ENCODE measurements at places on chromosomes 2 and 18.

DNA sequence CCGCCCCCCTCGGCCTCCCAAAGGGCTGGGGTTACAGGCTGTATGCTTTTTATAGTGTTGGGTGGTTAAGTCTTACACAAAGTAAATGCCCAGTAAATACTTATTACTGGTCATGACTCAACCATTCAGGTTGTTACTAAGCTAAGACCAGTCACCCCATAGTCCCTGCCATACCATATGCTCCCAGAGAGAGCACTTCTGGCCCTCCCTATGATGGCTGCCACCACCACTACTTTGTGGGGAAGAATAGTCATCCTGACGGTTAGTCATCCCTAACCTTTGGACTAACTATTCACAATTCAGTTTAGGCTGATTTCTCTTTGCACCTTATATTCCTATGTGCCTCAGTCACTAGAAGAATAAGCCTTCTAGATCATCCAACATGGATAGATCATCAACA, 42.0 kb upstream of the MSH2 start:
- no peak for DNase-seq

DNA sequence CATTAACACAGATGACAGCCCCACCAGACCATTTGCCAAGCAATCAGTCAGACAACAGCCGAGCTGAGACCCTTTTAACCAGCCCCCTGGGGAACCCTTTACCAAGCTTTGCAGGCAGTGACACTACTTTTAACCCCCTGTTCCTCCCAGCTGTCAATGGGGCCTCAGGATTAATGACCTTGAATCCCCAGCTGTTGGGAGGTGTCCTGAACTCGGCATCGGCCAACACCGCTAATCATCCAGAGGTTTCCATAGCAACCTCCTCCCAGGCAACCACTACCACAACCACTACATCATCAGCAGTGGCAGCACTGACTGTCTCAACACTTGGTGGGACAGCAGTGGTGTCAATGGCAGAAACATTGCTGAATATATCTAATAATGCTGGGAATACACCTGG, 160.9 kb upstream of the EPC2 start:
- DNase-seq: no peak

DNA sequence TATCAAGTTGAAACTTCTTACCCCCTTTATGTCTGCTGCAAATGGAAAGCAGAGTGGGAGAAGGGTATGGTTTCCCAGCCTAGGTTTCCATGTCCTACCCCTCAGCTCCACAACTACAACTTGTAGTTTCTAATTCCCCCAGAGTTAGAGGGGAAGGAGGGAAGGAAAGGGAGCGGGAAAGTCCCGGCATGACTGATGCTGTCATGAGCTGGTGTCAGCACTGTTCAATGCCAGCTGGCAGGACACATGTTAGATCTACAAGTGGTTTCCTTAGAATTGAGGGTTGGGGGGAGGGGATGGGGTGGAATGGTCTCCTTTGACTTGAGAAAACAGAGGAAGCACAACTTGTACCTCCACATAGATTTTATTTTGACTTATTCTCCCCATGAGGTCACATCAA, 194.0 kb downstream of the MBD2 start:
- DNase-seq: no peak

- DNase-seq: no peak
Measured at GRCh38 chr2:20630967-20631366, 19.9 kb downstream of the HS1BP3 start.

DNA sequence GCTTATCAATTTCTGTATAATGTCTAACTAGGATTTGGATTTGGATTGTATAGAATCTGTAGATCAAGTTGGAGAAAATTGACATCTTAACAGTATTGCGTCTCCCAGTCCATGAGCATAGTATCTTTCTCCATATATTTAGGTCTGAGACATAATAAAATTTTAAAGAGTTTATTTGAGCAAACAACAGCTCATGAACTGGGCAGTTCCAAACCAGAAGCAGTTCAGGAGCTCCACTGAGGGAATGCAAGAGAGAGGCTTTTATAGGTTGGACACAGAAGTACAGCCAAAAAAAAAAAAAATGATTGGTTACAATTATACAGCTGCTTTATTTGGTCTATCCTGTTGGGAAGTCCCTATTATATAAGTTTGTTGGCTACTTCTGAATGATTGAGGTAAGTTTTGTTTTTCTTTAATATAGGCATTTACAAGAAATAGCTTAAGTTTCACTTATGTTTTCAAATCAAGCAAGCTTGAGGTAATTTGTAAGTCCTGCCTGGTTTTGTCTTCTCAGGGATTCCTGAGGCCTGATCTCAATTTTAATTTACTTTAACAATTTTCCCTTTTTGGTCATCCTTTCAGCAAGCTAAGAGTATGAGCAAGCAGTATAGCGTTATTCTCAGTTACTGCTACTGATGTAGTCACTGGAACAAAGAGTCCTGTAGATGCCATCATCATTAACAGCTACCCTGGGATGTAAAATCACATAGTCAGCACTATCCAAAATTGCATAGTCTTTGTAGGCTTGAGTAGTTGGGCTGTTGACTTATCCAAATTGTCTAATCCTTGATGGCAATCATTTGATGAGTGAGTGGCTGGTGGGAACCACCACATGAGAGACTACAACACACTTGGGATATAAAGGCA, 27.5 kb upstream of the RUFY4 start:
- DNase-seq: no peak

GRCh38 chr2:162070228-162070936, 3.6 kb downstream of the DPP4 start:
- no peak for DNase-seq

DNA sequence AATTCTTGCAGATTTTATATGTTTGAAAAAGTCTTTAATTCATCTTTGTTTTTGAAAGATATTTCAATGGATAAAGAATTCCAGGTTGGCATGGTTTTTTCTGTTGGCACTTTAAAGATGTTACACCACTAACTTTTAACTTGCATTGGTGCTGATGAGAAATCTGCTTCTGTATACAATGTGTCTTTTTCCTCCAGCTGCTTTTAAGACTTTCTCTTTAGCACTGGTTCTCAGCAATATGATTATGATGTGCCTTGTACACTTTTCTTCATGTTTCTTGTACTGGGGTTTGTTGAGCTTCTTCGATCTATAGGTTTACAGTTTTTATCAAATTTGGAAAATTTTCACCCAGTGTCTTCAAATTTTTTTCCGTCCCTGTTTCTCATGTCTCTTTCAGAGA, 29.2 kb downstream of the PECR start:
- no peak for DNase-seq

- no peak for DNase-seq
Measured at GRCh38 chr2:48932667-48933066, 177.1 kb upstream of the LHCGR start.

DNA sequence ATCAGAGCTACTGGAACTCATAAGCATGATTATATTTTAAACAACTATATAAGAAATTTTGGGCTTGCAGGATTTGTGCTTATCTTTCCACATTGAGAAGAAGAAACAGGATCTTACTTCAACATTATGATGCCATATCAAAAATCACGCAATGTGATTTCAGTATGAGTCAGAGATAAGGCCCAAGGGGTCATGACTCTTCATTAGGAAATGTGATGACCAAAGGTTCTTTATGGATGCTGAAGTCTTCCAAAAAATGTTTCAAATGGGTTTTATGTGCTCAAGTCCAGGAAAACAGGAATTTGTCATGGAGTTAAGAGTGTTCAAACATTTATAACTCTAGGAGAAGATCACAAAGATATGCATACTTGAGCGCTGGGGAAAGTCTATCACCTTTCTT, 7.8 kb upstream of the SERPINB2 start:
- no peak for DNase-seq

DNA sequence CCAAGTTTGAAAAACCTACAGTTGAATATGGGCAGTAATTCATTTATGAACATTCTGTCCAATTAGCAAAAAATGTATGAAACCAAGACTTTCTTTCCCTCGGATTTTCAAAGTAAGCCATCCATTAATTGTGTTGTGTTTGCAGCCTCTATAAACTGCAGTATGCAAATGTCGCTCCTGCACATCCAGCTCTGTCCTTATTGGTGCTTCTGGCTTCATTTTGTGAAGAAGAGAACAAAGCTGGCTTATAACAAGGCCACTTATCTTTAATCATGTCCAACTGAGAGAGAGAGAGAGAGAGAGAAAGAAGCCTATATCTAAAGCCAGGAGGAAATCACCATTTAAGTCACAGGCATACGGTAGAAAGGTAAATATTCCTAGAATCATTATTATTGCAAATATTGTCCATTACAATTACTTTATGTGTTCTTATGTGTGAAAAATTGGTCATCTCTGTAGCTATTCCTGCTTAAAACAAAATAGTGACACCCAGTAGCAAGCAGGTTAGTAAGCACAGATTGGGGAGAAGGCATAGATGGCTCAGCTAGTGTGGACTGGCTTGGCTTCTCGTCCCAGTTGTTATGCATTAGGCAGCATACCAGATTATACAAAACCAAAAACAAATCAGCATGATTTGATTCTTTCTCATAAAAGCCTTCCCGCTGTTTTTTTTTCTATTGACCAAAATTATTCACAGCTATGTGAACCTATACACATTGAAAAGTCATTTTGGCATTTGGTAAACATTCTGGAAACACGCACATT, 726.4 kb upstream of the SOX11 start:
- no peak for DNase-seq

GRCh38 chr2:167264380-167264779, 376.1 kb downstream of the XIRP2 start:
- DNase-seq: no peak

DNA sequence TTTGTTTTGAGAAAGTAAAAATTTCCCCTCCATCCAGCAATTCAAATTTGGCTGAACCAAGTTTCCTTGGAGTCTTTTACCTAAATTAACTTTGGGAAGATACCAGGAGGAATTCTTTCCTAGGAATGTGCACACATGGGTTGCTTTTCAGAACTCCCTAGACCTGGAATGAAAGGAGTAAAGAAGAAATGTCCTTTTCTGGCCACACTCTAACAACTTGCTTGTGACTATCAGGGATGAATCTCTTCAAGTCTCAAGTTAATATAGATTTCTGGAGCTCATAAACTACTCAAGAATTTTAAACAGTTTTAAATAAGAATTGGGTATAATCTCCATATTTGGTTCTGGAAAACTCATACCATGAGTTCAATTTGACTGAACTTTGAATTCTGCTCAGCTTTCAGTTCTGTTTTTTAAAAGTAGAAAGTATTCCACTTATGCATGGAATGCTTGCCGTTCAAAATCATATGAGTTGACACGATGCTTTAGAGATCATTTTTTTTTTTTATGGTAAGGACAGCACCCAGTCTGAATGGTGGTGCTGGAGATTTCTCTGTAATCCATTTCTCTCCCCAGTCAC, 7.7 kb downstream of the RASGRP3 start:
- no peak for DNase-seq

- DNase-seq: no peak
Measured at GRCh38 chr2:54546518-54546917, 90.4 kb downstream of the SPTBN1 start.

DNA sequence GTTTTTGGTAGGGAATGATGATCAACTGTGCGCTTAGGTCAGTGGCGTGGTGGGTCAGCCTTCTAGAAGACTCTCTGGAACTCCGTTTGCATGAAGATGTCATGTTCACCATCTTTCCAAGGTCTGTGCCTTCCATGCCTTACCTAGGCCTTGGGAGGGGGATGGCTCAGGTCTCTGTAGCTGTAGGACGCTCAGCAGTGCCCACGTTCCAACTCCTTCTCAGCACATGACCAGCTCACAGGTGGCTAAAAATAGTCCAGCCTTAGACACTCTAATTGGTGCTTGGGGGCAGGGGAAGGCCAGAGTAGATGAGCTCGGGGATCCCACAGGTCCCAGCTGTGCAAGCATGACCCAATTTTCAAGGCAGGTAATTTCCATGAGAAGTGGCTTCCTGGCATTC, 42.3 kb upstream of the TEX51 start:
- no peak for DNase-seq

- DNase-seq: no peak
Measured at GRCh38 chr2:228927028-228928010, 343.8 kb downstream of the PID1 start.

- no peak for DNase-seq
Measured at GRCh38 chr2:238380336-238380735, 46.4 kb upstream of the ASB1 start.

DNA sequence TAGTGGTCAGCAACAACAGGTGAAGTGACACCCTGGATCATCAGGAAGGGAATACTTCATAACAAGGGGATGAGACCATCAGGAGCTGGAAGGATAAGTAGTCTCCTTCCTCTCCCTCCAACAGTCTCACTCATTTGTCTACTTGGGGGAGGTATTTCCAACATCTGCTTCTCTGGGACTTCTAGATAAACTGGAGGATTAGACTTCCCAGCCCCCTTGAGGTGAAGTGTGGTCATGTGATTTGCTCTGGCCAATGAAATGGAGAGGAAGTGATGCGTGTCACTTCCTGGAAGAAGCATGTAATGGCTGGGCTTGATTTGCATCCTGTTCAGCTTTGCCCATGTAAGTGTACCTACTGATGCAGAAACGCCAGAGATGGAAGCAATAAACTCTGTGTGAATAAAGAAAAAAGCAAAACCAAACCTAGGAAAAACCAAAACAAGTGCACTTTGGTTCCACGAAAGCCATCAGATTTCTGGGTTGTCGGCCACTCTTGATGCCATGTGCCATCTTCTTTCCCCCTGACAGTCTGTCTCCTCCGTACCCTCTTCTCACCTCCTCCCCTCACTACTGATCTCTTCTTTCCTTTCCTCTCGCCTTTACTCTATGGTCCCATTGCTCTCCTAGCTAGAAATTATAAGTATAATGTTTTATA, 76.1 kb upstream of the DNMT3A start:
- DNase-seq: no peak

- DNase-seq: no peak
Measured at GRCh38 chr2:102301867-102302362, 9.4 kb upstream of the IL1RL1 start.

DNA sequence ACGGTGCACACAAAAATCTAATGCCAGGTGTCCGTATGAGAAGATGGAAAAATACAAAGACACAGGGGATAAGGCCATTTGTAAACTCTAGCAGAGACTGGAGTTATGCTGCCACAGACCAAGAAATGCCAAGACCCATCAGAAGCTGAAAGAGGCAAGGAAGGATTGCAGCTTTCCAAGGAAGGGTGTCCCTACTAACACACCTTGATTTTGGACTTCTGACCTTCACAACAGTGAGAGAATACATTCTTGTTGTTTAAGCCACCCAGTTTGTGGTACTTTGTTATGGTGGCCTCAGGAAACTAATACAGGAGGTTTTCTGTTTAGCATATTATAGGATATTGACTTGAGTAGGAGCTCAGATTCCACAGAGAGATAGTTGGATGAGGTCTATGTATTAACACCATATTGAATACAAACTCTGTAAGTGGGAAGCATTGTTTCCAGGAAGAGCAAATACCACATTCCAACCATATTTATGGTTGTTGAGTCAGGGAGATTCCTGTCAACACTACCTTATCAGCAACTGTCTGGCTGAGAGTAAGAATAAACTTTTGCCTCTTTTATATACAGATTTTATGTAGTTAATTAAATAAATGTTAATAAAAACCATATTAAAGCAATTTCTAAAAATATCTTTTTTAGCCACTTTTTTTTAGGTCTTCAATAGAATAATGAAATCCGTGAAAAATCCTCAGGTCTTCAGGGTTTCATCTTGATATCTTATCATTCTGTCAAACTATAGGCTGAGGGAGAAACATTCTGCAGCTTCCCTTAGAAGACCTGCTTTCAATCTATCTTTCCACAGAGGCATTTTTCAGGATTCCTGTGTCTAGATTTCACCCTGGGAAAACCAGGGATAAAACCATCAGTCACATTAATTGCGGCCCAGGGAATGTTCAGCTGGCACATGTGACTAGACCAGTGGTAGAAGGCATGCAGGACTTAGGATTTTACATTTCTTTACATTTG, 35.4 kb upstream of the HNMT start:
- DNase-seq: no peak
